ENCODE measurements at places on chromosomes 11 and 22.

- no peak for DNase-seq
These were observed 79.0 kb downstream of the LARGE2 start for GRCh38 chr11:46001448-46001914.

GRCh38 chr22:33519974-33520903 lies 400.0 kb downstream of the LARGE1 start:
- DNase-seq = no peak

GRCh38 chr11:102266099-102266498 lies 51.2 kb upstream of the BIRC3 start:
- DNase-seq = no peak

DNA sequence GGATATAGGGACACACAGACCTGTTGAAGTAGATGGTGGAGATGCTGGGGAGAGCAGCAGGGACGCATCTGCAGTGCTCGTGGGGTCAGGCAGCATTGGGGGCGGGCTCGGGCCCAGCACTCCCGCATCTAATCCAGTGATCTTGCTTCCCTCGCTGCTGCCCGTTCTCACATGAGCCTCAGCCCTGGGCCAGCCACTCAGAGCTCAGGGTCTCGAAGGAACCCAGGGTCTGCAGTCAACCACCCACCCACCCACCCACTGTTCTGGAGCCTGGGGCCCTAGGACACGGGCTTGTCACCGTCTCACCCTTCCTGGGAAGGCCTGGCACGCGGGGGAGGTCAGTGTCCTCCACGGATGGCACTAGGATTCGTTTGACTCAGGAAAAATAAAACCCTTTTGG lies 406.0 kb downstream of the TBC1D22A start:
- no peak for DNase-seq

DNA sequence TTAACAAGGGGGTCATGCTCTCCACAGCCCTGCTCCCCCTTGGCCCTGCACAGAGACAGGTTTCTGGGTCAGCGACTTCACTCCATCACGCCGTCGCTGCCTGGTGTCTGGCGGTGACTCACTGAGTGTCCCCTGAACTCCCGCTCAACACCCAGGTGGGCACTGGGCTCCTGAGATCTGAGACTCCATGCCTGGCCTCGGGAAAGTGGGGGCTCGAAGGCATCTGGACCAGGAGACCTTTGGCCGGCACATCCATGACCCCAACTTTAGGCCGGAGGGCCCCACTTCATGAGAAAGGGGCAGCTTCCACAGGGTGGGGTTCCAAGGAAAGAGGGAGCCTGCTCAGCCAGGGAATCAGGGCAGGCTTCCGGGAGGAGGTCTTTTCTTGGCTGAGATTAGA lies 79.3 kb upstream of the PRR5 start:
- no peak for DNase-seq

DNA sequence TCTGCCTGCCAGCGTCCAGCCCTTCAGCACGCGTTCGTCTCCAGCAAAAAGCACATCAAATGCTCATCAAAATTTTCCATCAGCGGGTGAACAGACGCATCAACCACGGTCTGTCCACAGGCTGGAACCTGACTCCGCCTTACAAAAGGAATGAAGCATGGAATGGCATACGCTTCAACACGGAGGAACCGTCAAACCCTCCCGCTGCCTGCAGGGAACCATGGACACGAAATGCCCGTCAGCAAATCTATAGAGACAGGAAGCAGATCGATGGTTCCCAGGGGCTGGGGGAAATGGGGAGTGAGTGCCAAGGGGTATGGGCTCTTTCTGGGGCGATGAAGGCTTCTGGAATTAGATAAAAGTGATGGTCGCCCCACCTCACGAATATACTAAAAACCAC lies 16.2 kb downstream of the TSSC4 start:
- DNase-seq = no peak

DNA sequence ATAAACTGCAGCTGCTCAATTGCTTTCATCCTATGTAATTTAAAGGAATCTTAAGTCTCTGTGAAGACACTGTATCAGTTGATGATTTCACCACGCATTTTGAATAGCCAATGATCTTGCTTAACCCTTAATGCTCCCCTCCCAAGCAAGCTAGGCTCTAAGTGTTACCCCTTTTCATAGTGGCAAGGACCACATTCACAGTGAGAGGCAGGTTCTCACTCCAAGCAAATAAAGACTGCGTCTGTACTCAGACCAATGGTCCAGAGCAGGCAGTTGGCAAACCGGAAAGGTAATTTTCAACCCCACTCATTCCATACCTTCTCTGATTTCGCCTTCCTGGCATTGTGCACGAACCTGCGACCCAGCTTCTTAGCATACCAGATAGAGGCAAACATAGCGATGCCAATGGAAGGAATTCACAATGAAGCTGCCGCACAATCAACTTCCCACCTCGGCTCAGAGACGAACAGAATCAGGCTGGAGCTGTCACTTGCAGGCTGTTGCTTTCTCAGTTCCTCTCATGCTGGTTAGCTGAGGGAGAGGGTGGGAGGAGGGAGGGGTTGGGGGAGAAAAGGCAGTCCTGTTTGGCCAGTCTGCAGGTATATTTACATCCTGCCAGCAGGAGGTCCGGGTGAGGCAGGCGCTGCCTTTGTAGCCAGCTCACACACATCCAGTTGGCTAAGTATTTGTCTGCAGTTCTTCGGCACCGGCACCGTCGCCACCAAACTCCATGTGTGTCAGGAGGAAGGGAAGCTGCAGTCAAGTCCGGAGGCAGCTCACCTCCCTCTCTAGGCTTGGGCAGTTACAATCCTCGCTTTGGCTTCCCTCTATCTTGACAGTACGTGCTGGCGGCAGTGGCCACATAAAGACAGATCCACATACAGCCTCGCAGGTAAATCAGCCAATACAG lies 1151.2 kb upstream of the CCDC90B start:
- peak; percentile 43 for DNase-seq

DNA sequence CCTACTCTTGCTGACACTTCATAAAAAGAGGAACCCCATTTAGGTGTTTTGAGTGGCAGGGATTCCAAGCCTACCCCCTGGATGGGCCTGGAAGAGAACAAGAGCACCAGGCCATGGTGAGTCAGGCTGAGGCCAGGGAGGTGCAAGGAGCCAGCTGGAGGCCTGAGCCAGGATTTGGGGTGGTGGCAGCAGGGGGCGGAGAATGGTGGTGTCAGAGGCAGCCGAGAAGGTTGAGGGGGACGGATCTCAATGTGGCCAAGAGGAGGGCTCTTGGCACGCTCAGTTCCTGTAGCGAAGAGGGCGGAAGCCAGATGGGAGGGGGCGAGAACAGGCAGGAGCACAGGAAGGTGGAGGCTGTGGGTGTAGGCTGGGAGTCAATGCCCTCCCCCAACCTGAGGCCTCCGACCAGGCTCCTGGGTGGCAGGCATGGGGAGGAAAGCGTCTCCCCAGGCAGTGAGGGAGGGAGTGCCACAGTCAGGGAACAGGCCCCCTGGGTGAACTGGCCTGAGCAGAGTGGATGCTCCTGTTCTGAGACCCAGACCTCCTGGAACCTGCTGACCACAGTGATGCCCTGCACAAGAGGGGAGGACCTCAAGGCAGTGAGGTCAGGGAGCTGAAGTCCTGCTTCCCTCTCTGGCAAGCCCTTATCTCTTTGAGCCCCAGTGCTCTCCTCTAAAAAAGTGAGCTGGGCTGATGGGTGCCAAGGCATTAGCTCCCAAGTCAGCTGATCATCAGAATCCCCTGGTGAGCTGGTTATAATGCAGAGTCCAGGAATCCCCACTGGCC lies 13.9 kb downstream of the RTN4RL2 start:
- DNase-seq = no peak

DNA sequence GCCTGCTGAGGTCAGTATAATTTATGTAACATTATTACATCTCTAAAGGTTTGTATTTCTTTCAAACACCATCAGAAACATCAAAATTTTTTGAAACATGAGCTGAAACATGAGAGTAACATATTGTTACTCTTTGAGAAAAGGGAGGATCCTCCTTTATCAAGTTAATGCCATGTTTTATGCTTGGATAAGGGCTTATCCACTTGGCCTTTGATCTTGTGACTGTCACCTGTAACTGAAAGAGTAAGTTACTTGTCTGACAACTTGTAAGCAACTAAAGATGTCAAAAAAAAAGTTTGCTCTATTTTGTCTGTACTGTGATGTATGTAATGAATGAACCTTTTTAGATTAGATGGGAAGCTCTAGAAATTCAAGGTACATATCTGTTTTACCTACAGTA lies 59.6 kb downstream of the FAR1 start:
- no peak for DNase-seq

GRCh38 chr11:96065379-96065778 lies 141.5 kb upstream of the MTMR2 start:
- DNase-seq = no peak

GRCh38 chr11:28146123-28146751 lies 38.0 kb downstream of the METTL15 start:
- no peak for DNase-seq

DNA sequence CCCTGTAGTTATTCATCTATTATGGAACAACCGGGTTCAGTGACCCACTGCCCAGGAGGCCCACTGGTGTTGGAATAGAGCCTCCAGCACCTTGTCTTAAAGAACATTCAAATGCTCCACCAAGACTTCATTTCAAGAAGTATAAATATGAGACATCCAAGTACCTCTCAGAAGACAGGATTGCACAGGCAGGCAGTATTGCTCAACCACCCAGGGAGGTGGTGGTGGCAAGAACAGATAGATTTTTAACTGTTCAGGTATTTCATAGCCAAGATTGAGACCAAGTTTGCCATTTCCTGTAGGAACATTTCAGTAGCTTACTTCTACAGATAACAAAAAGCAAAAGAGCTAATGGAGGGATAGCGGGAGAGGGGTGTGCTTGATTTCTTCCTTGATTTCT lies 78.7 kb downstream of the COMMD9 start:
- DNase-seq = no peak

DNA sequence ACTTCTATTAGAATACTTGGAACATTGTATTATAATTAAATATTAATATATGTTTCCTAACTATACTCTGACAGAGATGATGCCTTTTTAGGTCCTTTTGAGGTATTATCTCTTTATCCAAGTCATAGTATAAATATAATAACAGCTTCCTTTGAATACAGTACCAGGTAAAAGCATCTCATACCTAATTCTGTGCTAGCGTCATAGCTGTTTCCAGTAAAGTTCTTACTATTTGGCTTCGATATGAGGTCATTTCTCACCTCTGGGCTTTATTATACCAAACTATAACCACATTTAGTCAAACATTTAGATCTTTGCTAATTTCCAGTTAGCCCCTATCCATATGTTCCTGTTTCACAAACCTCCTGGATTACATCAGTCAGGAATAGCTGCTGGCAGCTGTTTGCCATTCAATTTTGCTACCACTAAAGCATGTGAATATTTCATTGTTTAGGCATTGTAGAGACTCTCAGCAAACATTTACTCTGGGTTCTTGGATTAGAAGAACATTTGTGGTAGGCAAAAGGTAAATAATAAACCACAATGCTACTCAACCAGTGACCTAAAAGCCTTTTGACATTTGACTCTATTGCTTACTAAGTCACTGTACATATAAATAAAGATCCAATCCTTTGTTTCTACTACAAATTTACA lies 255.1 kb downstream of the TTC28 start:
- no peak for DNase-seq

DNA sequence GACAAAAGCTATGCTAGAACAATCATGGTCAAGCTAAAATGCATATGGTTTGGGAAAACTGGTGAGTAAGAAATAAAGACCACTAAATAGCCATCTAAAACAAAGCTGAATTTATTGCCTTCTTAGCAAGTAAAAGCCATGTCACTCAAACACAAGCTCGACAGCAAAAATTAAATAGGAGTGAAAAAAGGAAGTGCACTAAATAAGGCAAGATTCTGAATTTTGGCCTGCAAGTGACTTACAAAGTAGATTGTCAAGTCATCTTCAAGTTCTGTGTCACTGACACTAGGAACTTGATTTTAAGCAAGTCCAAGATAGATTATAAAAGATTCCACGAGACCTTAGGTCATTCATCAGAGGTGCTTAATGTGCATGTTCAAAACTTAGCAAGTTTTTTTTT lies 27.4 kb downstream of the TUG1 start:
- DNase-seq = no peak

- no peak for DNase-seq
These were observed 774 bp downstream of the APOBEC3D start for GRCh38 chr22:39021552-39022250.

DNA sequence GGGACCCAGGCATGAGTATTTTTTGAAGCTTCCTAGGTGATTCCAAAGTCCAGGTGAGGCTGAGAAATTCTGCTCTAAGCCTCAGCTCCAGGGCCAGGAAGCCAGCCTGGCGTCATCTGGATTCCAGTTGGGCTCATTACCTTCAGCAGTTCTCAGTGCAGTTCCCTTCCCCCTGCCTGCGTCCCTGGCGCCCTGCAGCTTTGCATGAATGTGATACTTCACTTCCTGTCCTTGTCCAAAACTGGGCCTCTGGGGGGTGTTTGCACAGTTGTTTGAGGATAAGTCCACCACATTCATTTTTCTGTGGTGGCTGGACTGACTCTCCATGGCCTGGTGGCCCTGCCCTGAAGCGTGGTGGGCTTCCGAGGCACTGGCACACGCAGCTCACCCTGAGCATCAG lies 98.1 kb downstream of the TENM4 start:
- DNase-seq = no peak

GRCh38 chr22:44956840-44957767 lies 52.7 kb downstream of the PHF21B start:
- DNase-seq = no peak

GRCh38 chr11:47572715-47573255 lies 6.0 kb downstream of the KBTBD4 start:
- DNase-seq = no peak

- DNase-seq = no peak
These were observed 26.8 kb downstream of the CTR9 start for GRCh38 chr11:10777806-10778205.

- DNase-seq = peak; percentile 34
These were observed 9.3 kb downstream of the CELSR1 start for GRCh38 chr22:46528121-46528610.

DNA sequence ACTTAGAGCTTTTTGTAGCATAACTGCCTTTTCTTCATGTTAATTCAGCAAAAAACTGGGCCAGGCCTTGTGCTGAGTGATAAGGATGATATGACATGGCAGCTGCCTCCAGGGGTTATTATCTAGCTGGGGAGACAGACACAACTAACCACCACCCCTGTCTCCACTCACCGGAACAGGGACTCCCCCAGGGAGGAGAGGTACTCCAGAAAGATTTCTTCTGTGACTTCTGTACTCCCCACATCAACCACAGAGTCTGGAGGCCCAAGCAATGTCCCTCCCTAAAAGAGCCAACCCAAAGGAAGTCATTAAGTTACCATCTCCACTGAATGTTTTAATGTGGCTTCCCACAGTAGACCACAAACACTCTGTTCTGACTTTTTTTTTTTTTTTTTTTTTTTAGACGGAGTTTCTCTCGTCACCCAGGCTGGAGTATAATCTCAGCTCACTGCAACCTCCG lies 14.3 kb upstream of the PMM1 start:
- DNase-seq = no peak
